ENCODE measurements at places on chromosomes 6 and 20. TPM values are rescaled to one million over a fixed set of nuclear protein-coding genes. Genes with fewer than 3 reads are reported as not detected.

Gene LY6G6F
- total RNA-seq, result not detected

DNA sequence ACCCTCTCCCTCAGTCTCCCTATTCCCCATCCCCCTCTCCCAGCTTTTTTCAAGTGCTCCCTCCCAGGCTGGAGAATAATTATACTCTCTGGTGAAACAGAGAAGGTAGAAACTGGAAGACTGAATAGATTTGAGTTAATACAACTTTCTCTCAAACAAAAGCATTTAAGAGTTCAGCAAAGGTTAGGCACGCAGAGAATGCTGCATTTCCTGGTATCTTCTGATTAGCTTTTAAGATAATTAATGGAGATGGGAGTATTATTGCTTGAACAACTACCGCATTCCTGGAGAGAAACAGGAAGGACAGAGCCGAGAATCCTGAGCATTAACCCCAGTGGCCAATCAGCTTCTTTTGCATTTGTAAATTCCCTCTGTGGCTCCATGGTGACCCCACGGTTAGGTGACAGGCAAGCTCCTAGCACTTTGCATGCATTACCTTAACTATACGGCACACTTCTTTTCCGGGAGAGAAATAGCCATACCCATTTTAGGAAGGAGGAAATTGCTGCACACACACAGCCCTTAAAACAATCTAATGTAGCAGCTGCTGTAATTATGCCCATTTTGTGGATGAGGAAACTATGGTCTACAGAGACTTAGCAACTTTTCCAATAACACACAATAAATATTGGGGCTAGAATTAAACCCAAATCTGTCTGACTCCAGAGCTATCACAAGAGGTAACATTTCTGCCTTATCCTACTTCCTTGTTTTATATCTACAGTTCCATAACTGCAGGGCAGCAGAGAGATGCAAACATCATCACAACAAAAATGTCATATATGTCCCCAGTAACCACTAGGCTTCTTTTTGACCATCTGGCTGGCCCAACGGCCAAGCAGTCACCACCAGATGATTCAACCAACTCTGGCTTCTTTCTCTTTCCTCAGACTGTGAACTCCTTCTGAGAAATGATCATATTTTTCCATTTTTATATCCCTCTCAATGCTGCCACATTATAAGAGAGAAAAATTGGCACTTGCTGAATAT is 169.9 kb downstream of the CD24 start:
- no peak for DNase-seq

DNA sequence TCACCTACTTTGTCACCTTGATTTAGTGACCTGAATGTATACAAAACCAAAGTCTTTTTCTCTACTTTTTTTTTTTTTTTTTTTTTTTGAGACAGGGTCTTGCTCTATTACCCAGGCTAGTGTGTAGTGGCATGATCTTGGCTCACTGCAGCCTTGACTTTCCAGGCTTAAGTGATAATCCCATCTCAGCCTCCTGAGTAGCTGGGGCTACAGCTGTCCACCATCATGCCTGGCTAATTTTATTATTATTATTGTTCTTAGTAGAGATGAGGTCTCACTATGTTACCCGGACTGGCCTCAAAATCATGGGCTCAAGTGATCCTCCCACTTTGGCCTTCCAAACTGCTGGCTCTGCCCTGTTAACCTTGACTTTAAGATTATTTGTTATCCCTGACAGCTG is 37.5 kb downstream of the CRISP2 start:
- DNase-seq, result no peak

Gene TBXT
- not detected for total RNA-seq

Gene CST7
- not detected for total RNA-seq

GRCh38 chr6:89987830-89988229 is 93.6 kb downstream of the GJA10 start:
- DNase-seq, result peak; percentile 7

Gene HNF4A
- not detected for total RNA-seq

- DNase-seq, result peak; percentile 44
Measured at GRCh38 chr6:53647462-53648094, 18.0 kb downstream of the KLHL31 start.

DNA sequence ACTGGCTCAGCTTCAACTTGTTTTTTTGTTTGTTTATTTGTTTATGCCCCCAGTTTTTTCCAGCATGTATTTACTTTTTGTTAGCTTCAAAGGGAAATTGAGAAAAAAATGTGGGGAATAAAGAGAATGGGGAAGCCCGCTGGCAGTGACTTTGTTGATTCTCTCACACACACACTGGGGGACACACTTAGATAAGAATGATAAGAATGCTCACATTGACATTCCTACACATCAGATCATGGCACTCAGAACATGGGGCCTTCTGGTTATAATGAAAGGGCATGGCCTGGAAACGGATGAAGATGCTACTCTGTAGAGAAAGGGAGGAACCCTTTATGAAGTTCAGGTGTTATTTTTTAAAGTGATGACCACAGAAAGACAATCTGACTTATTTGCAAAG is 15.6 kb upstream of the DAAM2 start:
- DNase-seq, result no peak

DNA sequence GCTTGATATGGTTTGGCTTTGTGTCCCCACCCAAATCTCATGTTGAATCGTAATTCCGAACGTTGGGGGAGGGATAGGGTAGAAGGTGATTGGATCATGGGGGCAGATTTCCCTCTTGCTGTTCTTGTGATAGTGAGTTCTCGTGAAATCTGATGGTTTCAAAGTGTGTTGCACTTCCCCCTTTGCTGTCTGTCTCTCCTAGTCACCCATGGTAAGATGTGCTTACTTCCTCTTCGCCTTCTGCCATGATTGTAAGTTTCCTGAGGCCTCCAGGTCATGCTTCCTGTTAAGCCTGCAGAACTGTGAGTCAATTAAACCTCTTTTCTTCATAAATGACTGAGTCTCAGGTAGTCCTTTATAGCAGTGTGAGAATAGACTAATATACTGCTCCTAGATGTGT is 19.9 kb downstream of the PFDN4 start:
- DNase-seq, result no peak

DNA sequence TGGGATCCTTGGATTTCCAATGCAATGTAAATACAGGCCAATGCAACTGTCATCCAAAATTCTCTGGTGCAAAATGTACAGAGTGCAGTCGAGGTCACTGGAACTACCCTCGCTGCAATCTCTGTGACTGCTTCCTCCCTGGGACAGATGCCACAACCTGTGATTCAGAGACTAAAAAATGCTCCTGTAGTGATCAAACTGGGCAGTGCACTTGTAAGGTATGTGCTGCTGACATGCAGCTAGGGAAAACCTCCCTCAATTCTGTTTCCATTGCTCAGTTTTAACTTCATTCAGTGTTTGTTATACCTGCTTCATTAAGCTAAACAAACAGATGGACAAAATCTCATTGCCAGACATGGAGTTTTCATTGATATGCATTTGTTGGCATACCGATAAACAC is 397.1 kb downstream of the ARHGAP18 start:
- DNase-seq, result peak; percentile 92

Gene KCNK5
- 3.5 TPM for total RNA-seq

- DNase-seq, result no peak
Measured at GRCh38 chr20:52959125-52959524, 13.0 kb upstream of the TSHZ2 start.

GRCh38 chr6:44004625-44005506 is 122.4 kb downstream of the MRPL14 start:
- DNase-seq, result peak; percentile 29

GRCh38 chr6:131654326-131654725 is 17.2 kb downstream of the ENPP3 start:
- peak; percentile 9 for DNase-seq
